ENCODE measurements at places on chromosomes 13 and 19.

DNA sequence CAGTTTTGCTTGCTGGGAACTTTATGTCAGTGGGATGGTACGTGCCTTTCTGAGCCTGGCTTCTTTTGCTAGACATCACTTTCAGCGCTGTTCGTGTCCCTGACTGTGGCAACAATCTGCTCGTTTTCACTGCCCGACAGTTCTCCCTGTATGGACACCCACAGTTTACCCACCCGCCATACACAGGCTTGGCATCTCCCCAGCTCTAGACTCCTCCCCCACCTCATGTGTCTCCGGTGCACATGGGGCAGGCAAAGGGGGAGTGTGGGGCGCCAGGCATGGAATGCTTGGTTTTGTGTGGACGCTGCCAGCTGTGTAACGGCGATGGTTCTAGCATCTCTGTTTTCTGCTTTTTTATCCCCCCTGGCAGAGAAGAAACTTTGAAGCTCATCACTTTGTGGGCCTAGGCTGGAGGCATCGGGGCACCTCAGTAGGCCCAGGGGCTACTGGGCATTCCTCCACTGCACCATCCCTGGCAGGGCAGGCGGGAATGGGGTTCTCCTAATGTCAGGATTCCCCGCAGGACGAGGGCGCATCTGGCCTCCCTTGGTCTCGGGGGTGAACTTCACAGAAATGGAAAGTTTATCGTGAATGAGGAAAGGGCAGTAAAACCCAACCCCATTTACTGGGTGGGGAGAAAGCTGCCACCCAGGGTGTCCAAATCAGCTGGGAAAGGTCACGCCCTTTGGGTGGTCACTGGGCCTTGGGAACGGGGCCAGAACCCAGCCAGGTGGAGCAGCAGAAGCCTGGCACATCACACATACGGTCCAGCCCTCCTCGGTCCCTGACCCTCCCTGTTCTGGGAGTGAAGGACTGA is 60.8 kb downstream of the CEBPG start:
- no peak for DNase-seq

DNA sequence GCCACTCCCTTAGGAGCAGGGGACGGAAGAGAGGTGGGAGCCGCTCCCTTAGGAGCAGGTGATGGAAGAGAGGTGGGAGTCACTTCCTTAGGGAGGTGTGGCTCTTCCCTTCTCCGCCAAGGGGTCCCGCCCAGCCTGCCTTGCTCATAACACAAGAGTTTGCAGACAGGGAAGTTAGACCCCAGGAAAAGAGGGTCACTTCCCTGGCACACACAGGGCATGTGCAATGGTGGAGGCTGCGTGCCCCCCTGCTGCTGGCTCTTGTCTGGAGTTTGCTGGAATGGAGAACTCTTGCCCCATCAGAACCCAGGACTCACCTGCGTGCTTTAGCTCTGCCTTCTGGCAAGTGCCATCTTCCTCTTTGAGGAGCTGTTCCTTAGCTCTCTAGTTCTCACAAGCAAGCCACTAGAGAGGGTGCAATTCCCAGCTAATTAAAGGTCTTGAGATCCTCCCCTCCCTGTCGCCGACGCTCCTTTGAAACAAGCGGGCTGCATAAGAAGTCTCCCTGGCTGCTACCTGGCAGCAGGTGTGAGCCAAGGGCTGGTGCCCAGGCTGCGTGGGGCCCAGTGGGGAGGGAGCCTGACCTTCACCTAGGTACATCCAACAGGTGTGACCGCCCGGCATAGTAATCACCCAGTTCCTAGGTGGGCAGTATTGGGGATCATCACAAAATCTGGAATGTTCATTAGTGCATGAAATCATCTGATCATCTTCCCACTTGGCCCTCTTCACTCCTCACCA is 281.6 kb downstream of the ZNF536 start:
- no peak for DNase-seq

GRCh38 chr13:46334035-46334822 is 52.8 kb downstream of the RUBCNL start:
- DNase-seq = no peak

DNA sequence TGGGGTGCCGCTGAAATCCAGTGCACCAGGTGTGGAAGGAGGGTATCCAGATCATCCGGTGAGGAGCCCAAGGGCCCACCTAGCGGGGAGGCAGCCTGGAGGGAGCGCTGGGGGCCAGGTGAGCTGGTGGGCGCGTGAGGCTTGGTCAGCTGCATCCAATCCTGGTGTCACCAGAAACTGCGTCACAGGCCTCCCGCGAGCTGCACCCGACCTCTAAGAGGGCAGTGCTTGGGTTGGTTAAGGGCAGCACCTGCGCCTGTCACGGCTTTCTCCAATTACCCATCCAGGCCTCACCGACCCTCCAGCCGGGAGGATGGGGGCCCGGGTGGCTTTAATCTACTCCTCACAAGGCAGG is 284 bp downstream of the RNF17 start:
- DNase-seq = no peak

DNA sequence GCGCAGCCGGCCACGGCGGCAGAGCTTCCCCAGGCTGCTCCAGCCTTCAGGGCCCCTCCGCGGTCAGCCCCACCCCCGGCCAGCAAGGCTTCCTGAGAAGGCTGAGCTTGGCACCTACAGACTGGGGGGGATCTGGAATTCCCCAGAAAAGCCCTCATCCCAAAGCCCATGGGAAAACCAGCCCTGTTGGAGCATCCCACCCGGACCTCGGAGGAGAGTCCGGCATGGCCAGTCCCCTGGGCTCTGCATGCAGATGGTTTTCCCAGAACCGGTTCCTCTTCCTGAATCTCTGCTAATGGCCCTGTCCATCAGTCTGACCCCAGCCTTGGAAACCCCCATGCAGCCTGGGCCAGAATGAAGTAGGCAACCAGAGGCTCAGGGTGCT is 10.3 kb downstream of the RASA3 start:
- no peak for DNase-seq

GRCh38 chr13:70616847-70617246 is 508.6 kb upstream of the KLHL1 start:
- no peak for DNase-seq

- DNase-seq = no peak
These were observed 1.7 kb downstream of the GAPDHS start for GRCh38 chr19:35534803-35535480.

DNA sequence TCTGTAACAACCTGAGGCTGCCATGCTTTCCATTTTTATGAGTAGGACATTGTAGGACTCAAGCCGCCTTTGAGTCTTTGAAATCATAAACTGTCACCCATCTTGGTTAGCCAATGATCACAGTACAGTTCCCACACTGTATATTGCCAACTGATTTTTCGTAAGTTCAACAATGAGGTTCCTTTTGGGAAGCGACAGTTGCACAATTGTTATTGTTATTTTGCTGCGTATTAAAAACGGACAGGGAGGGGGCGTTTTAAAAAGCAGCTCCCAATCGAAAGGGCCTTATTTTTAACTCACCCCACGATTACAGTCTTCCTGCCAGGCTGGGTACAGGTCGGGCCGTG is 601 bp downstream of the SLC46A3 start:
- no peak for DNase-seq

DNA sequence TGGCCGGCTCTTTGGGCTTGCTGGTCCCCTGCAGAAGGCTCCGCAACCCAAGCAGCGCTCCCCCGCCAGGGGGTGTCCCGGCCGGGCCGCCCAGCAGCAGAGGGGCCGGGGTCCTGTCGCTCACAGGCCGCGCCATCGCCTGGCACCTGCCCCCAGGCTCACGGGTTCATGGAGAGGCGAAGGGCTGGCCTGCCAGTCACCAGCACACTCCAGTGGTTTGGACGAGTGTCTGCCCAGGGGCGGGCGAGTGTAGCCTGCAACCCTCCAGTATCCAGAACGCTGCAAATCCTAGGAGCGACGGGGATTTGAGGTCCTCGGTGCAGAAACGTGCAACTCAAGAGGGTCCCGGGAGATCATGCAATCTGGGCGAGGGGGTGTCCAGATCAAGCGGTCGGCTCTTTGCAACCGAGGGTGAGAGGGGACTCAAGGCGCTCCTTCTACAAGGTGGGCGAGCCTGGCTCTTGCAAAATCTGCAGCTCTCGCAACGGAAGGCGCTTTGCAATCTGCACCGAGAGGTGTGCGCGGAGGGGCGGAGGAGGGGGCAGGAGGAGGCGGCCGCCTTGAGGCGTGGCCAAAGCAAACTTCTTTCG is at the start of gene DBP:
TSS of gene DBP (minus strand) at position 521 of the 590 bp plus-strand sequence. CDS start at position 136, 385 bp downstream.
- DNase-seq = no peak

GRCh38 chr19:52722062-52723003 is 12.5 kb downstream of the ZNF611 start:
- no peak for DNase-seq

DNA sequence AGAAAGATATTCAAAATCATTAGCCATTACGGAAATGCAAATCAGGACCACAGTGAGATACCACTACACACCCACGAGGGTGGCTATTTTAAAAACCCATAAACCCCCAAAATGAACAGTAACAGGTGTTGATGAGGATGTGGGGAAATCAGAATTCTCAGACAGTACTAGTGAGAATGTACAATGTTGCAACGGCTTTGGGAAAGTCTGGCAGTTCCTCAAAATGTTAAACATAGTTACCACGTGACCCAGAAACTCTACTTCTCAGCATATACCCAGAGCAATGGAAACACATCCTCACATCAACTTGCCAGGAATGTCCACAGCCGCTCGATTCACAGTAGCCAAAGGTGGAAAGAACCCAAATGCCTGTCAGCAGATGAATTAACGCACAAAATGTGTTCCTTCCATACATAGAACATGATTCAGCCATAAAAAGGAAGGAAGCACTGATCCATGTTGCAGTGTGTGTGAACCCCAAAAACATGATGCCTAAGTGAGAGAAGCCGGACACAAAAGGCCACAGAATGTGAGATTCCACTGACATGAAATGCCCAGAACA is 7.0 kb downstream of the PLVAP start:
- DNase-seq = peak; percentile 22

- no peak for DNase-seq
These were observed 84.8 kb downstream of the STOML3 start for GRCh38 chr13:38905861-38906260.

DNA sequence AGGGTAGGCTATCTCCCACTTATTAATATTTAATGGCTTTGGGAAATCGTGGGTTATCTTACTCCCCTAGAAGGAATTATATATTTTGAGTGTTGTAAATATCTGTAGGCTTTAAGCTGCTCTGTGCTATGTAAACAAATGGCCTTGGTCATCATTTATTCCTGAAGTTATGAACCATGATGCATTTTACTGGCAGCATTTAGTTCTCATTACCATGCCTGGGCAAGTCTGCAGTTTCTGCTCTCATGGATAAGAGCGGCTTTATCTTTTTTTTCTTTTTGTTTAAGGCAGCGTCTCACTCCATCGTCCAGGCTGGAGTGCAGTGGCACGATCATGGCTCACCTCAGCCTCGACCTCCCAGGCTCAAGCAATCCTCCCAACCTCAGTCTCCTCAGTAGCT is 156.1 kb downstream of the IRS2 start:
- no peak for DNase-seq

GRCh38 chr19:5844456-5845433 is 5.2 kb upstream of the FUT6 start:
- no peak for DNase-seq

DNA sequence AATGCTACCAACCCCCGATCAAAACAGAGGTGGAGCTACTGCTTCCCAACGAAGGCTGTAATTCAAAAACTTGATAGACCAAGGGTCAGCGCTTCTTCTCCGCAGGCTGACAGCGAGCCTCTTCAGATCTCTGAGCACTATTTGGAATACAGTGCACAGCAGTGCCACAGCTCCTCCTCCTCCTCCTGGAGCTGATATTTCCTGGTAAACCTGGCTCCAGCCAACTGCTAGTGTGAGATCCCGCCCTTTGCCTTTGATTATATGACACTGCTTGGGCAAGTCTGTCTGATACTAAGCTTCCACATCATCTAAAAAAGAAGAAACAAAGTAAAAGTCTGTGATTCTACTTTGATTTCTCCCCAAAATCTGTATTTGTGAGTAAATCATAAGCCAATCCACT is 710.5 kb downstream of the DACH1 start:
- no peak for DNase-seq

- no peak for DNase-seq
These were observed 536.5 kb downstream of the PCDH9 start for GRCh38 chr13:66693656-66694055.

DNA sequence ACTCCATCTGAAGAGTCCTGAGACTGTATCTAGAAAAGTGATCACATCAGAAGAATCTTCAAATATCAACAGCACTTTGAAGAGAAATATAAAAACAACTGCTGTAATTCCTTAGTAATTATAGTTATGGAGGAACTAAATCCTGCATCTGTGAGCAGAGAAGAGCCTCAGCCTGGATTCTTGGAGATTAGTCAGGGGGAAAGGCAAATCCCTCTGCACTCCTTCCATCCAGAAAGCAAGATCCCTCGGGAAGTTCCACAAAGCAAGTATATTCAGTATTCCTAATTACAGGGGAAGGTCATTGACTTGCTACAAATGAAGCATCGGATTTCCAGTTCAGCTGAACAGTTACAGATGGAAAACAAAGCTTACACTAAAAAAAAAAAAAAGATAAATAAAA is 256.6 kb upstream of the IPO5 start:
- DNase-seq = no peak

DNA sequence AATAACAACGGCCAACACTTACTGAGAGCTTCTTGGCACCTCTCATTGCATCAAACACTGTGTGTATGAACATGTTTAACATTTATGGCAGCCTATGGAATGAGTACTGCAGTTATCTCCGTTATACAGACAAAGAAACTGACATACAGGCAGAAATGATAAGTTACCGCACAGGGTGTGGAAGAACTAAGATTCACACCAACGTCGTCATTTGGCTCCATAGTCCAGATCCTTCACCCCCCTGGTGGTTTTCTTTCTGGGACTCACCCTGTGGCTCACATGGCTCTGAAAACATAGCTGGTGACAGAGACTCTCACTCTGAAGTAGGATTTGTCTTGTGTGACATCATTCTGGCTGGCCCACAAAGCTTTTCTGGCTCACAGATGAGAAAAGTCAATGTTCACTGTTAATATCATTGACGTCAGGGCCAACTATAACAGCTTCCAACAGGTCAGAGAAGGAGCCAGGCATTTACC is 230.1 kb downstream of the DLEU7 start:
- DNase-seq = no peak

- peak; percentile 16 for DNase-seq
These were observed 144.5 kb upstream of the ZNF536 start for GRCh38 chr19:30227661-30228112.

DNA sequence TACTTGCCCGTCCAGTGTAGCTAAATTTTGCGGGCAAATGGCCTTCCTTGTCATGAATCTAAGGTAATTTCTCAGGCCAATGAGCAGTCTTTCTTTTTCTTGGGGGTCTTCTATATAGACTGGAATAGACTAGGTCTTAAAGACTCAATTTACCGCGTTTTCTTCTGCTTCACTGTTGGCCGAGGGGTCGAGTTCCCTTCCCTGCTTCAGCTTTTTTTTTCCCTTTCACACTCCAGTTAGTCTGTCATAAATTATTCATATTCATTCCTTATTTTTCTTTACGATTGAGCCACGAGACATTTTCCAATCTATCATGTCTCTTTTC is 276 bp downstream of the ALG11 start:
- DNase-seq = no peak

DNA sequence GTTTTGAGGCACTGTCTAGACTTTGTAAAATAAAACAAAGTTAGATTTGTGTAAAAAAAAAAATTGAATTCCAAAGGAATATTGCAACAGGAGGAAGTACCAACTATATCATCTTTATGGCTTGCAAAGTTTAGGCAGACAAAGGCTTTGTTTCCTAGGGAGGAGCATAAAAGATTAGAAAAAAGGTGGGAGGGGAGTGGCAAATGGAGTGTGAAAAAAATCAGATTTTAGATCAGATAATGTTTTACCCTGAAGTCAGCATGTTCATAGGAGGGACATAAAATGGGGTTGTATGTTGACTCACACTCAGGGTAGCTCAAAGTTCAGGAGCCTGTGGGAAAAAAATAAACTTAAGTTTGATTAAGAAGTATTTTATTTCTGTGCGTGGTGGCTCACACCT is 3.7 kb downstream of the ZNF85 start:
- no peak for DNase-seq
